Upper lobe of right lung (tissue), 1 donor: ENCODE measurements at places on chromosomes 2 and 18.

GRCh38 chr2:34549710-34550345 lies 950.7 kb upstream of the FAM98A start:
- DNase-seq = no peak

- no peak for DNase-seq
Observed at GRCh38 chr2:104790100-104790811, 63.7 kb upstream of the POU3F3 start.

GRCh38 chr2:181357979-181358378 lies 99.2 kb upstream of the ITGA4 start:
- no peak for DNase-seq

DNA sequence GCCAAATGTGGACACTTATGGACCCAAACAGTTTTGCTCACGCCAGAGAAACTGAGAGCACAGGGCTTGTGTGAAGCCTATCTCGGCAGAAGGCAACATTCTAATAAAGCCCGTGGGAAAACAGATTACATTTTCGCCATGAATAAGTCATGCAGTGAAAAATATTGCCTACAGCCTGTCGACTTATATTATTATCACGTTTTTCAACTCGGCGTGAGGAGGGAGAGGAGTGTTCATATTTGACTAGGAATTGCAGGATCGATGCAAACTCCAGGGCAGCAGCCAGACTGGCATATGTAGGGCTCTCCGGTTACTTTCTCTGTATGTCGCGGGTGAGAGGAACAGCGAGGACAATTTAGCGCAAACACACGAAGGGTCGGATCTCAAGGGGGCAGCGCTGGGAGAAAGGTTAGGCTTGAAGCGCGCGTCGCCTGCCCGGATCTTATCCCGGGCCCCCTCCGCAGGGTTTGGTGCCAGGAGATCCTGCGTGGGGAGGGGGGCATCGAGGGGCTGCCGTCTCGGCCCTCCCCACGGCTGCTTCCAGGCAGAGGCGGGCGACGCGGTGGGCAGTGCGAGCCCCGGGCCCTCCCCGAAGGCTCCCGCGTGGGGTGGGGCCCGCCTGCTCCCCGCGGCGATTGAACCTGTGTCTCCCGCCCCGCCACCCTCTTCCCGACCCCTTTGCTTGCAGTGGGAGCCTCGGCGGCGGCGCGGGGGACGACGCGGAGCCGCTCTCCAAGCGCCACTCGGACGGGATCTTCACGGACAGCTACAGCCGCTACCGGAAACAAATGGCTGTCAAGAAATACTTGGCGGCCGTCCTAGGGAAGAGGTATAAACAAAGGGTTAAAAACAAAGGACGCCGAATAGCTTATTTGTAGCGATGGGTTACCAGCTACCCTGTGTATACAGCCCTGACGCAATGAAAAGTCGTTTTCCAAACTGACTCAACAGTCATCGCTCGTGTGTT lies 4.4 kb downstream of the ADCYAP1 start:
- DNase-seq = no peak

DNA sequence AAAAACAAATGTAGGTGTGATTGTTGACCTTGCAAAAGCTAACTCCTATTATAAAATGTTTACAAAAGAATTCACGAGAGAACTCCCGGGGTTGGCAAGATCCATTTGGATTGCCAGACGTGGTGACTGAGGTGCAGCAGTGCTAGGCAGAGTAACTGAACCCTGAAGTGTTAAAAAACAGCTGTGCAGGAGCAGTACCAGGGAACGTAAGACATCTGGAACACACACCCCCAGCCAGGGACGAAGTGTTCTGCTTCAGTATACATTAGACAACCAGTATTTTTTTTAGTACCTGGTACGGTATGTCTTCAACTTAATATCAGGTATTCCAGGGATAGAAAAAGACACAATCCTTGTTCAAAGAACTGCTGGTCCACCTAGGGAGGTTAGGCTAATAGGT lies 272.1 kb upstream of the EPAS1 start:
- DNase-seq = no peak
